ENCODE measurements at places on chromosomes 5 and 9. TPM values are rescaled to one million over a fixed set of nuclear protein-coding genes. Genes with fewer than 3 reads are reported as not detected.

ROR2 gene
- total RNA-seq, result 0.28 TPM

OBP2B gene
- not detected for total RNA-seq

- H3K4me1 ChIP-seq, result peaks cover 16% of the 10 kb centered on the region
- no peaks in the 10 kb centered on the region for H3K27me3 ChIP-seq
- no peak overlapping the region for H3K4me3 ChIP-seq
- no peak for DNase-seq
- no peaks in the 10 kb centered on the region for H3K36me3 ChIP-seq
These were observed 213.6 kb downstream of the EBF1 start for GRCh38 chr5:158886086-158886485.

DNA sequence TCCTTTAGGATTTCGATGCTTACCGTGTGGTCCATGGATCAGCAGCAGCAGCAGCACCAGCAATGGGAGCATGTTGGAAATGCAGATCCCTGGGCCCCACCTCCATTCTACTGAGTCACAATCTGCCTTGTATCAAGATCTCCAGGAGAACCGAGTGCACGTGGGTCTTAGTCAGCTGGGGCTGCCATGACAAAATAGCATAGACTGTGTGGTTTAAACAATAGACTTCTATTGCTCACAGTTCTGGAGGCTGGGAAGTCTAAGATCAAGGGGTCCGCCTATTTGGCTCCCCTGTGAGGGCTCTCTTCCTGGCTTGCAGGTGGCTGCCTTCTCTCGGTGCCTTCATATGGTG is 1.3 kb upstream of the PROP1 start:
- DNase-seq, result no peak
- no peaks in the 10 kb centered on the region for H3K36me3 ChIP-seq

Measured in heart right ventricle (tissue), 16 donors.